ENCODE measurements at places on chromosomes 7 and 10.

DNA sequence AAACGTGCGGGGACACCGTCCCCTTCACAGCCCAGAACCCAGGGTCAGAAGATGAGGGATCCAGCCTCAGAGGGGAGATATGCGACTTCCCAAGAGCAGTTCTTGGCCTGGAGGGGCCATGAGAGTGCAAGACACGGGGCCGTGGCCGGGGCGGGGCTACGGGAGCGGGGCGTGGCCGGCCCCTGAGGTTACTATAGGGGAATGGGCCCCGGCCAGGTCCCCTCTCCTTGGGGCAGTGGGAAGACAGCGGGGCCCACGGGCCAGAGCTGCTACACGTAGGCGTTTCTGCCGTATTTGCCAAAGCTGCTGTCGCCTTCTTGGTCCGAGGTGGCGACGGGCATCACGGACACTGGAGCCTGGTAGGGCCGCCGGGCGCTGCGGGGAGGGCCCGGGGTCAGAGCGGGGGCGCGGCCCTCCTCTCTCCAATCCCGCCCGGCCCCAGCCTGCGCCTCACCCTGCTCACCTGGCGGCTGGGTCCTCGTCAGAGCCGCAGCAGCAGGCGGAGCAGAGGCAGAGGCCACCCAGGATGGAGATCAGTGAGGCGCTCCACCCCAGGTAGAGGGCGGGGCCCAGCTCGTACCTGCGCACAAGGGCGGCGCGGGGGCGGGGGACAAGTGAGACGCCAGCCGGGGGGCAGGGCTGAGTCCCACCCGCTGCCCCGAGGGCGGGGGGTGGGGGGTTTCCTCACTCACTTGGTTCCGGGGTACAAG is 5.3 kb downstream of the CLDN15 start:
- DNase-seq, result no peak

GRCh38 chr10:76432016-76433012 is 1000.9 kb downstream of the LRMDA start:
- DNase-seq, result no peak

DNA sequence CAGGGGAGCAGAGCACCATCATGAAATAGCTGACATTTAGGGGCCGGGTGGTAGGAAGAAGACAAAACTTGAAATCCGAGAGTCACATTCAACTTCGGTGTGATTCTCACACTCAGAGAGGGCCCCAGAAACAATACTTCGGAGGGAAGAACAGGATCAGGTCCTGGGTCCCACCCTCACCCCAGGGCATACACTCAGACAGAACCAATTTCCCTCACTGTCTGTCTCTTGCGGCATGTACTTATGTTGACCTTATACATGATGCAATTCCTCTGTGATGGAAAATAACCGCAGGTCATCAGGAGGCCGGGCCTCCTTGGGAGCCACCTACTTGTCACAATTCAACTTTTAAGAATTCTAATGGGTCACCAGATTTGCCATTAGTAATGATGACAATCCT is 26.3 kb upstream of the HMX3 start:
- no peak for DNase-seq

- peak; percentile 80 for DNase-seq
Observed at GRCh38 chr10:112949875-112950507, at the start of gene TCF7L2. Gene TCF7L2, plus strand, starts transcription at chr10:112950247. Its CDS starts 510 bp downstream, at chr10:112950757.

DNA sequence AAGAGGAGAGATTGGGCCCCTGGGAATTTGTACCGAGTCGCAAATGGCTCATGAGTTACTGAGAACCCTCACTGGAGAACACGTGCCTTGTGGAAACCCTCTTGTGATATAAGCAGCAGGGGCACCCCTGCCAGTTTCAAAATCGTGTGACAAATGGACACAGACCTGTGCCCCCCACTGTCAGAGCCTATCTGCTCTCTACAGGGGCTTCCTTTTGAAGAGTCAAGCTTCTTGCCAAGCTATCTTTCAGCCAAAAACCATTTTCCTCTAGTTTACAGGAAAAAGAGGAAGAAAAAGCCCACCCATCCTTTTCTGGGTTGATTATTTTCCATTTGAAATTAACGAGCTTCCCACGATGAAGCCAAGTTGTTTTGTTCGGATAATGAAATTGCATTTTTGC is 64.1 kb upstream of the MPP7 start:
- DNase-seq, result no peak

DNA sequence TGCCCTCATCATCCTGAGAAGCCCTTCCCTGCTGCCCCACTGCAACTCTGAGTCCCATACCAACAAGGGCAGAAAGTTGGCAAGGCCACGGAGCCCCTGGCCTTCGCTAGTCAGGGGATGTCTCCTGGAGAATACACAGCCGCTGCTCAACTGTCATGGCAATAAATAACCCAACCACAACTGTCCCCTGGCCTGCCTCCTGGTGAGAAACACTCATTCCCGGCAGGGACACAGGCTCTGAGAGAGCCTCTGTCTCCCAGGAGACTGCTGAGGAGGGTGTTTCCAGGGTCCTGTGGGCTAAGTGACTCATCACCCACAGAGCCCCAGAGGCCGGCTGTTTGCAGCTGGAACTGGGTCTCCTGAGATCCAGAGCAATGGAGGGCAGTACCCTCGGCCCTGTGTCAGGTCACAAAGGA is 354.1 kb downstream of the TNS3 start:
- no peak for DNase-seq

DNA sequence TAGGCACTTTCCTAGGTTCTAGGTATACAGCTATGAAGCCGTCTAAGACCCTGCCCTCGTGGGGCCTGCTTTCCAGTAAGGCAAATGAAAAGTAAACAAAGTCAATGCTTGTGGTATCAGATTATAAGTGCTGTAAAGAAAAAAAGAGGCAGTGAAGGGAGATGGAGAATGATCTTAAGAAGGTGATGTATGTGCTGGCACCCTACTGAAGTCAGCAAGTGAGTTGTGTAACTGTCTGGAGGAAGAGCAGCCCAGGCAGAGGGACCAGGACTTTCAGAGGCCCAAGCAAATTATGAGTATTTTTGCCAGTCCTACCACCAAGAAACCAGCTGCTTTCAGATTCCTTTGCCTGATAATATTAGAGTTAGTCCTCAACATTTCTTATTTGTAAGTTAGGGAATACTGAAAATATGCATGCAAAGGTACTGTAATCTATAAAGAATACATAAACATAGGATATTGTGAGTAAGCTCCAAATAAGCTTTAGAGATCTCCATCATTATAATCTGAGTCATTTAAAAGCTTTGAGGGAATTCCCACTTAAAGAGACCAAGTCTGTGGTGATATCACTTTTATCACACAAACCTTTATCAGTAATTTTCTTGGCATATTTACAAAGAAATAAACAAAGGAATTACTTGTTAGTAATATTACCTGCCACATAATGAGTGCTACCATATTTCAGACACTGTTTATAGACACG is 329.2 kb upstream of the LRGUK start:
- no peak for DNase-seq

GRCh38 chr10:131700032-131700431 is 200.8 kb upstream of the PPP2R2D start:
- DNase-seq, result no peak

DNA sequence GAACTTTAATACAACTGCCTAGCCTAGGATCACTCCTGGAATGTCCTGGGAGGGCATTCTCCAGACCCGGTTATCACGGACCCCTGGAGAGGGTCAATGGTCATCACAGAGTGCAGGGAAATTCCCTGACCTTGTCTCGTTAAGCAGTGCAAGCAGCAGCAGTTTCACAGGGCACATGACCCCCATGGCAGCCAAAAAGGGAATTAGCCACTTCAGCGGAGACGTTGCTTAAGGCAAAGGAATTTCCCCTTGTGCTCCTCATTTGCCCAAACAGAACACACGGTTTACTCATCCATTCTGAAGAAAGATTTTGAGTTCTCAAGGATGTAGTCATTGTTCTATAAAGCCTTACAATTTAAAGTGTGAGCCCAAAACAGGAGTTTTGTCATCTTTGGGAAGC is 260.3 kb downstream of the SNX13 start:
- DNase-seq, result peak; percentile 46

DNA sequence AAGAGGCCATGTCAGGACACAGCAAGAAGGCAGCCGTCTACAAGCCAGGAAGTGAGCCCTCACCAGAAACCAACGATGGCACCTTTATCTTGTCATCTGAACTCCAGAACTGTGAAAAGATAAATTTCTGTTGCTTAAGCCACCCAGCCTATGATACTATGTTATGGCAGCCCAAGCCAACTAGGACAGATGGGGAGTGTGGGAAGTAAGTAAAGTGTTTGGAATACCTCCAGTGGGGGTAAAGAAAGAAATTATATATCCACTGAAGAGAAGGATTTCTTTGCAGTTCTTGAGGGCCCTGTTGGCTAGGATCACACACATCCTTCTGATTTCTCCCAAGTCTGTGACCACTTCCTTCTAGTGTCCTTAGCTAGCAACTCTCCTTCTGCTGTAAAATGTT is 384.4 kb downstream of the TNS3 start:
- DNase-seq, result no peak

Data from CD4-positive, alpha-beta T cell treated with Interleukin-1 beta for 1 hour (primary cell).